HepG2 (cell line): ENCODE measurements at places on chromosomes 3 and 15.

DNA sequence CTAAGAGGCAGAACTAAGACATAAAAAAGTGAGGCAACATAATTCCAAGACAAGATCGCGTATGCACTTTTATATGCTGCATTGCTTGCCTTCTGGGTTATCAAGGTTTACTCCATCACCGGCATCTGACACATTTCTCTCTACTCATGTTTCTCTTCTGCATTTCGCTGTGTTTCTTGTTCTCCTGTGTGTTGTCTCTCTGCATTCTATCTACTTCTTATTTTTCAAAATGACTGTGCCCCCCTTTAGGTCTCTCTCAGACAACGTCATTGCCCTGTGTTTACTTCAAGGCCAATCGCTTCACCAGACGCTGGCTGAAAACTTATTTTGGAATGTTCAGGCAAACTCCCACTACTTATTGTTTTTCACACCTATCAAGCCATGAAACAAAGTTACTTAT is 280.4 kb downstream of the KCNH8 start:
- DNase-seq, result no peak

DNA sequence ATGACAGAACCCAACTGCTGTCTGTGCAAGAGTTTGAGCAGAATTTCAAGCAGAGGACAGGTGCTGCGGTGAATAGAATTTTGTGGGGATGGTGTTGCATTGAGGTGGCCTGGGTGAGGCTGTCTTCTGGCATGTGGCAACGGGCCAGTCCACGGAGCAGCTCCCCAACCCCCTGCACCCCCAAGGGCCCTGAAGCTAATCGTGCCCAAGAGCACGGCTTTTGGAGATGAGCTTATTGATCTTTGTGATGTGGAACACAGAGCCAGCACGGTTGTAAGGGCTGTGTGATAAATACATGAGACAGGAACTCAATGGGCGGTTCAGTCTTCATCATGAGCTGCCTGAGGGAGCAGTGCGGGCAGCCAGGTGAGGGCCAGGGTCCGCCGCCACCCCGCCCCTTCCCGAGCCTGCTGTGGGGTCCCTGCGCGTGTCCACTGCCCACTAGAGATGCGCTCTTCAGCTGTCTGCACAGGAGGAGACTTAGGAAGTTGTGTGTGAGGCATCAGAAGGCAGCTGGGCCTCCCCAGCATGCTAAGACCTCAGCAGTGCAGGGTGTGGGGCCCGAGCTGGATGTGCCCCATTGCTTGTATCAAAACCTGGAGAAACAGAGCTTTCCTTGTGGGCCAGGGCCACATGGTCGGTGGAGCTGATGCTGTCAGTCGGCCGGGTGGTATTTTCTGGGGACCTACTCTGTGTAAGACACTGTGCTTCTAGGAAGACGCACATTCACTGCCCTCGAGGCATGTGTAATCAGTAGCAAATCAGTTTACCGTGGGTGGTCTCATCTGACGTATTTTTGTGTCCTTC is 90.5 kb downstream of the CHRNA7 start:
- DNase-seq, result no peak

- DNase-seq, result peak; percentile 75
These were observed 13.7 kb downstream of the CLPX start for GRCh38 chr15:65171428-65171827.

DNA sequence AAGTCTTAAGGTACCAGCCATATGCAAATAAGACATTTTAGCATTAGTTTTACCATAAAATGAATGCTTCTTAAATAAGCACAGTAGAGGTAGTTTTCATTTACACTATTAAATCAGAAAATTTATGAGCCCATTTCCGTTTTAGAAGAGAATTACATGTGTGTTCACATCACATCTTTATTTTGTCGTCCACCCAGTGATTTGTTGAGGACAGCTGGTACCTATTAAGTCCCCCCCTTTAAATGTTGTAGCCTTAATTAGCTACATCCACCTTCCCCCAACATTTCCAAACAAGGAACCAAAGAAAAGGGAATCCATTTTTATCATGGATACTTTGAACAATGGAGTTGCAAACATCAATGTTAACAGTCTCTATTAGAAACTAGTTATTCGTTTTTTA is 6.8 kb downstream of the IL17RD start:
- DNase-seq, result no peak

DNA sequence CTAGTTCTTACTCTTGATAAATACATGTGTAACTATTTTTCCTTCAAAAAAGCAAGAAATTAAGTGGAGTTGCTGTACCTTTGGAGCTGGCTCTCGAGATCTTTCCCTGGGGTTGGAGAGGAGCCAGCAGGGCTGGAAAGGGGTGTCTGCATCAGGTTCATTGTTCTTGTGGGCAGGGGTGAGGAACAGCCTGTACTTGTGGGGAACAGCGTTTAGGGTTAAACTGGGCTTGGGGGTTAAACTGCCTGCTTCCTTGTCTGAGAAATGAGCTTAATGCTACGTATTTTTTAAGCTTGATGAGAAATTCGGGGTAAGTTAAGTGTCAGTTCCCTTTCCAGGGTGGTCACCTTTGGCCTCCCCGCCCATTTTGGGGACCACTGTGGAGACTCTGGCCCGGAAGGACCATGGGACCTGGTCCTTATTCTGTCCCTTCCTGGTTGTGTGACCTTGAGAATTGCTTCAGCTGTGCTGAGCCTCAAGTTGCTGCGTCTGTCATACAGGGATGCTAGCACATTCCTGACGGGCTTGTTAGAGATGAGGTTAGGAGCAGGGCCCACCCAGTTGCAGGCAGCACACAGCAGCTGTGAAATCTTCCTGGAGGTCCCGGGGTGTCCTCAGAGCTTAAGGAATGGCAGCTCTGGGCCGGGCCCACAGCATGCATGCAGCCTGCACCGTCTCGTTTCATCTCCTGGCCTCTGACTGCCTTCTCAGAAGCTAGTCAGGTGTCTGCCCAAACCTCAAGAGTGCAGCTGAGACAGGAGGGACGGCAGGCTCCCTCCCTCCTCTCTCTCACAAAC is 11.6 kb downstream of the H1-8 start:
- no peak for DNase-seq

GRCh38 chr3:39255503-39256325 is 24.1 kb downstream of the CX3CR1 start:
- DNase-seq, result no peak

- no peak for DNase-seq
These were observed 3.8 kb upstream of the ZNF620 start for GRCh38 chr3:40502034-40502433.

- no peak for DNase-seq
These were observed 39.7 kb downstream of the NPTN start for GRCh38 chr15:73593304-73594074.

GRCh38 chr3:122281891-122282290 is 43.2 kb upstream of the CSTA start:
- DNase-seq, result no peak

GRCh38 chr3:34203386-34203785 is 405.0 kb downstream of the PDCD6IP start:
- no peak for DNase-seq

DNA sequence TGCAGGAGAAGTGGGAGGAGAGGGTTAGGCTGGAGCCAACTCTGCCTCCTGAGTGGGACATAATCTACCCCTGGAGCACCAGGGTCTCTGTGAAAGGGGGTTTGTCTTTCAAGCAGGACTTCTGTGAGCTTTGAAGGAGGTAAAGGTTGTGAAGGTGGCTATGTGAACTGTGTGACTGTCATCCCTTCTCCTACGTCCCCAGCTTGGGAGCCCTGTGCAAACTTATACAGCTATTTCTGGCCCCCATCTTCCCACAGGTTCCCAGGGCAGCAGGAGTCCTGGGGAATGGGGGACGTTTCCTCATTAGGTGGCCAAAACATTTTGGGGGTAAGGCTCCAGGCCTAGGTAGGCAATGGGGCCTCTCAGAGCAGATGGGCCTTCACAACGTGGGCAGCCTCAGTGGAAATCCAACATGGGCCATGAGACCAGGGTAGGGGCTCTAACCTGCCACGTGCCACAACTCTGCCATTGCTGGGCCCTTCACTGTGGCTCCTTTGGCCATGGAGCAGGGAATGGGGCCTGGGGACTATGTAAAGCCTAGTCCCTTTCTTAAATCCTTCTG is 3.5 kb downstream of the VIPR1 start:
- DNase-seq, result no peak

DNA sequence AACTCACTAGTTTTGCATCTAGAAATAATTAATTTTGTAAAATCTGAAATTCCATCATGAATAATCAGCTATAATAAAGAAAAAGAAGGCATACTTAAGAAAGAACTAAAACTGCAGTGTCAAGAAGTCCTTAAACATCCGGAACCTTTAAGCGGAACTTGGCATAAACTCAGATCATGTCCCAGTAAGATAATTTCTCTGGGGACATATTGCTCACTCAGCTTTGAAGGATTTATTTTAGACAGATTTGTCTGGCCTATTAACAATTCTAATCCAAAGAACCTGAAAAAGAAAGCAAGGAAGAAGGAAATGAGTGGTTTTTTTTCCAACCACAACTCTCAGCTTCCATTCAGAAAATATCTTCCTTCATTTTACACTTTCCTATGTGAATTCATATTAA is 850.3 kb downstream of the ROBO1 start:
- DNase-seq, result no peak

DNA sequence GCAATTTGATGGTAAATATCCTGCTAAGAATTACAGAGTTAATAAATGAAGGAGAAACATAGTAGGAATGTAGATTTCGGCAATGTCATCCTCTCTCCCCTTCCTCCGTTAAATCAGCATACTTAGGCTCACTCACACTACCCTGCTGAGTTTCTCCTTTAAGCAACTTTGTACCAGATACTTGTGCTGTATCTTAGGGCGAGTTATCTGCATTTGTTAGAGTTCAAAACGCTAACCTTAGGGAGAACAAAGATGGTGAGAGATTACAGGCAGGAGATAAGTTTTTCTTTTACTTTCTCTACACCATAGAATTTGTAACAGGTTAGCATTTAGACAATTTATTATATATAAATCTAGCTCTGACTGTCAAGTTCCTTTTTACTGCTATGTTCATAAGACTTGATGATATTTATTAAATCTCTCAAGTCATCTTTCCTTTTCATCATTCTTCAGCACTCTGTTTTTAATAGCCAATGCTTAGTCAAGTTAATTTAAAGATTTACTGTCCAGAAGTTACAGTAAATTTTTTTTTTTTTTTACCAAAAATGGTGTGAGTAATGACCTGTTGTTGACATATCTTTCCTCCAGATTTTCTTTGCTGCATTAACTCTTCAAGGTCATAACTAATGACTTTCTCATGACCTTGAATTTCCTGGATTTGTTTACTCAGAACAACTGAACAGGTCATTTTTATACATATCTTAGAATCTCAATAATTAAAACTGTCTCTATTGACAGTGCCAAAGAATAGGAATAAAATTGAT is 22.2 kb downstream of the SUCNR1 start:
- no peak for DNase-seq

- DNase-seq, result no peak
These were observed 351.2 kb downstream of the LPP start for GRCh38 chr3:188505151-188505550.

DNA sequence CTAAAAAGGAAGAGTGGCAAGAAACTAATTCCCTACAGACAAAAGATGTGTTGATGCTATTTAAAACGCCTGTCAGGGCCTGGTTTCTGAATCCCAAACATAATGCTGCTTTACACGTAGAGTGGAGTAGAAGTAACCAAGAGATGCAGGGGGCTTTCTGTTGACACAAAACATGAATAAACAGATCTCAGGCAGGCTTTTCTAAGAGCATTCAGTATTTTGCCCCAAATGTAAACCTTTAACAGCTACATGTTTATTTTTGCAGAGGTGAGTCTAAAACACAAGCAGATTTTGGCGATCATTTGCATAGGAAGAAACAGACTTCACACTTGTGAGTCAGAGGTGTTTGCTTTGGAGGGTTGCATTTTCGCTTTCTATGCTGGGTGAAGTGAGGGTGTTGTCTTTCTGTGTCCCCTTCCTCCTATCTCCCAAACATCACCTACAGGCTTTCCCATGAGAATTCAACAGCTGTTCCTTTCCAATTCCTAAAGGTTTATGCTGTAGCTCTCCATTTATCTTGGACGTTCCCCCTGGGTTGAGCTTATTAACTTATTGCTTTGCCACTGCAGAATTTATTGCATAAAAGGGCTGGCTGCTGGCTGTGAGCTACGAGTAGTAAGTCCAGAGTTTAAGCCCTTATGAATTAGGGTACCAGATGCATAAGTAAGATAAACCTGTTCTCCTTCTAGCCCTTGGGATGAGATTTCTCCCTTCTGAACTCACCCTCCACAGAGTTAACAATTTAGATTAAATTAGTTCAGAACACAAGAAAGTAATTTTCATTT is 156.7 kb downstream of the DIPK2A start:
- DNase-seq, result no peak

DNA sequence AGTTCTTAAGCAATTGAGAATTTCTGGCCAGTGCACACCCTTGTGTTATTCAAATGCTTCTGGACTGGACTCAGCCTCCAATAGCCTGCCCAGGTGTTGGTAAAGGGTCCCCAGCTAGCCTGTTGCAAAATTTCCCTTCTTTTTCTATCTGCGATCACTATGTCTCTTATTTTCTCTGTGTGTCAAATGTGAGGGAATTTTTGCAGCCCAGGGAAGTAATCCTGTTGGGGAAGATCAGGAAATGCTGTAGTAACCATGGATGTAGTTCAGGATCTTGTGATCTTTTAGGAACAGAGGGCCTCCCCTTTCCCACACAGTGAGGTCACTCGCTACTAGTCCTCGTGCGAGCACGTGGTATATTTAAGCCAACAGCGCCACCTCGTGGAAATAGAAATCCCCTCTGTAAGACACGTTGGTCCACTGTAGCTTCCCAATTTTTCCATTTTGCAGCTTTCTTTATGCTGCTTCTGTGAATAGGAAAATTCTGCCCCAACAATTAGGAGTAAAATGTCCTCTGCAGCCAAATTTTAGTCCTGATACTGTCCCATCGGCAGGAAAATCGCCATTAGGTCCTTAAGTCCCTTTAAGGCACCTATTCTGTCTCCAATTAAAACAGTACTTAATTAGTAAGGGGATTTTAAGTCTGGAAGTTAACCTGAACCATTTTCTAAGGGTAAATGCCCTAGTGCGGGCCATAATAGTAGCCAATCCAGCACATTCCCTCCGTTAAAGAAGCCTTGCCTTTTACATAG is 4.0 kb upstream of the SMCO1 start:
- DNase-seq, result peak; percentile 82

DNA sequence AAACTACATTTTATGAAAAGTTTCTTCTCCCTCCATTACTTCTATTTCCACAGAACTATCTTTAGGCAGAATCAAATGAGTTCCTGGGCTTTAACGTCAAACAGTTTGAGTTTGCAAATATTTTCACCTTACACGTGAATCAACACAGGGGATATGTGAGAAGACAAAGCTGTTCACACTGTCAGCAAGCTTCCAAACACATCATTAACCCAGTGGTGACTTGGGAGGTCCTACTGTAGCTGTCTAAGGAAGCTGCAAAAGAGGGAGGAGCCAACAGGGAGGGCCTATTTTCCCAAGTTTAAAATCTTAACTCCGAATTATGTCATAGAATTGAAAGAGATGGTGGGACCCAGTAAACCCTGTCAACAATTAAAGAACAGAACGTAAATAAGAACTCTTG is 337.8 kb upstream of the DNAJC19 start:
- no peak for DNase-seq

GRCh38 chr3:87082796-87083440 is 92.0 kb upstream of the VGLL3 start:
- DNase-seq, result peak; percentile 34

- DNase-seq, result no peak
These were observed 312.8 kb downstream of the CLSTN2 start for GRCh38 chr3:140247775-140248174.
